ENCODE measurements at places on chromosomes 6 and 20.

DNA sequence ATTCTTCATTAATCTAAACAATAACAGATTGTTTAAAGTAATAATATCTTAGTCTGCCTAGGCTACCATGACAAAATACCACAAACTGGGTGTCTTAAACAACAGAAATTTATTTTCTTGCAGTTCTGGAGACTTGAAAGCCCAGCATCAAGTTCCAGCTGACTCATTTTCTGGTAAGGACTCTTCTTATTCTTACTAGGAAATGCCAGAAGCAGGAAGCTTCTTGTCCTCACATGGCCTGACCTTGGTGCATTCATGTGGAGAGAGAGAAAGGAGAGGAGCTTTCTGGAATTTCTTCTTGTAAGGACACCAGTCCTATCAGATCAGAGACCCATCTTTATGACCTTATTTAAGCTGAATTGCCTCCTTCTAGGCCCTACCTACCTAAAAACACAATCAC, 110.5 kb downstream of the ANKRD60 start:
- DNase-seq = no peak

GRCh38 chr6:80182308-80182707, 75.8 kb downstream of the BCKDHB start:
- DNase-seq = no peak

DNA sequence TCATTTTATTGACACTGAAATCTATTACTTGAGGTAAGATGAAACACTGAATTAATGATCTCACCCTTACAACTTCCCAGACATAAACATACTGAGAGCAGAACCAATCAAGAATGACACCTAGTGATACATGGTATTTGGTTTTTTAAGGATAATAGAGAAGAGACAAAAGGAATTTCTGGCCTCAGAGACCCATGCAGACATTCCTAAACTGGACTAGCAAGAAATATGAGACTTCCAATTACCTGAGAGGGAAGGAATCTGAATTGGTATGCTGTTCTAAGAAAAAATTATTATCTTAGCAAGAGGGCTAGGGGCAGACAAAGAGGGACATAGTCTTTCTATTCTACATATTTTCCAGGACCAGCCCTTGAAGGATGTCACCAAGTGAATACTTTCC, 141.1 kb downstream of the BMP5 start:
- DNase-seq = no peak

- DNase-seq = no peak
Measured at GRCh38 chr6:111840803-111841202, 32.4 kb downstream of the FYN start.

DNA sequence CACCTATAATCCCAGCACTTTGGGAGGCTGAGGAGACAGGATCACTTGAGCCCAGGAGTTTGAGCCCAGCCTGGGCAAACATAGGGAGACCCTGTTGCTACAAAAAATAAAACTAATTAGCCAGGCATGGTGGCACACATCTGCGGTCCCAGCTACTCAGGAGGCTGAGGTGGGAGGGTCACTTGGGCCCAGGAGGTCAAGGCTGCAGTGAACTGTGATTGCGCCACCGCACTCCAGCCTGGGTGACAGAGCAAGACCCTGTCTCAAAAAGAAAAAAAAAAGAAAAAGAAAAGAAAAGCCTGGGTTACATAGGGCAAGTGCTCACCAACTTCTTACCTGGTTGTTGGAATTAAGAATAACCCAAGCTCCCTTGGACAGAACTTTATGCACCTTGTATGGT, 14.6 kb upstream of the MYB start:
- DNase-seq = no peak
